ENCODE measurements at places on chromosomes 1 and 21. TPM values are rescaled to one million over a fixed set of nuclear protein-coding genes. Genes with fewer than 3 reads are reported as not detected.

APCS gene
- not detected for total RNA-seq

ZNF593OS gene
- not detected for total RNA-seq

- no peak overlapping the region for H3K4me3 ChIP-seq
- H3K36me3 ChIP-seq: no peaks in the 10 kb centered on the region
- H3K4me1 ChIP-seq: no peaks in the 10 kb centered on the region
- H3K27me3 ChIP-seq: no peaks in the 10 kb centered on the region
- H3K27ac ChIP-seq: no peak overlapping the region
Observed at GRCh38 chr1:234230414-234230862, 142.8 kb upstream of the COA6 start.

- H3K27me3 ChIP-seq: no peaks in the 10 kb centered on the region
- no peaks in the 10 kb centered on the region for H3K4me1 ChIP-seq
- H3K4me3 ChIP-seq: no peak overlapping the region
- no peak overlapping the region for H3K27ac ChIP-seq
- H3K36me3 ChIP-seq: no peaks in the 10 kb centered on the region
Observed at GRCh38 chr1:63663301-63663700, 70.1 kb downstream of the PGM1 start.

DNA sequence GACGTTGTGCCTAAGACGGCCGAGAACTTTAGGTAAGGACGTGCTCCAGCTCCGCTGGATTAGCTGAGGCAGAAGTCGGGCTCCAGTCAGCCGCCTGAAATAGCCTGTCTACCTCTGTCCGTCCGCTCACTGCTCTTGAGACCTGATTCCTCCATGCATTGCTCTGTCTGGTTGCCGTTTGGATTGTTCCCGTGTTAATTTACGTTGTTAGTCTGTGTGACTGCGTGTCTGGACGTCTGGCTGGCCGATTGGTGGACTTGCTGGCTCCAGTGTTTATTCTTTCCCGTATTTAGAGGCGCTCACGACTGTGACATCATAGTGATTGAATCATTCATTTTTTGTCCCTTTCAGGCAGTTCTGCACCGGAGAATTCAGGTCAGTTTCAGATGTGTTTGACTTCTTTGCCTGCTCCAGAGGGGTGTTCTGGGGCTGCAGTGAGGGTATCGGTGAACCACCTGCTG, 684 bp downstream of the PPIH start:
- H3K27me3 ChIP-seq: no peaks in the 10 kb centered on the region
- H3K4me3 ChIP-seq: peak overlapping the region; percentile 99
- peaks cover 7% of the 10 kb centered on the region for H3K4me1 ChIP-seq
- H3K36me3 ChIP-seq: no peaks in the 10 kb centered on the region

DNA sequence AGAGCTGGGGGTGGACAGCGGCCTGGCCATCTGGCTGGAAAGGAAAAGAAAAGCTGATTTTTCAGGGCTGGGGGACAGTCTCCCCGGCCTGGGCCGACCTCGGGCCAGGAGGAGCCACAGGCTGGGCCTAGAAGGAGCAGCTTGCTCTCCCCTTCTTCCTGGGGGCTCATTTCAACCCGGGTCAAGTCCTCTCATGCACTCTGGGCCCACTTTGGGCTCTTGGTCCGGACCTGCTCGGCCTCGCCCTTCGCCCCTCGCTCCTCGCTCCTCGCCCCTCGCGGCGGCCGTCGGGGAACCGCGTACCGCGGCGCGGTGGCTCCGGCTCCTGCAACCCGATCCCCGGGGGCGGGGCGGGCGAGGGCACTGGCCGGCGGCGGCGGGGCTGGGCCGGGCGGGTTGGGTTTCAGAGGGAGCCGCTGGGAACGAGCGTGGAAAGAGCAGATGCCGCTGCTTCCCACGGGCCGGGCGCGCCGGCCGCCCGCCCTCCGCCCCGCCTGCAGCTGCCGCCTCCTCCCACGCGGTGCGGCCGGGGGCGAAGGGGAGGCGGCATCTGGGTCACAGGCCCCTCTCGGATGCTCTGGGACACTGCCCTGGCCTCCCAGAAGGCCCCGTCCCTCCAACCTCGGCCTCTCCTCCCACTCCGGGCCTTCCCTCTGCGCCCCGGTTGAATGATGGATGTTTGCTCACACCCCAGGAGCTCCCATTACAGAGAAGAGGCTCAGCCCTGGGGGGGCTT, 6.6 kb downstream of the HEYL start:
- peak; percentile 87 for DNase-seq
- no peaks in the 10 kb centered on the region for H3K27me3 ChIP-seq
- no peak overlapping the region for H3K4me3 ChIP-seq
- H3K4me1 ChIP-seq: no peaks in the 10 kb centered on the region

GRCh38 chr21:38206646-38207045, 50.1 kb upstream of the KCNJ15 start:
- H3K36me3 ChIP-seq: no peaks in the 10 kb centered on the region
- no peak for DNase-seq
- no peaks in the 10 kb centered on the region for H3K4me1 ChIP-seq

- no peaks in the 10 kb centered on the region for H3K27me3 ChIP-seq
- DNase-seq: no peak
- no peaks in the 10 kb centered on the region for H3K36me3 ChIP-seq
- peaks cover 5% of the 10 kb centered on the region for H3K4me1 ChIP-seq
Observed at GRCh38 chr1:109827466-109827865, 63.7 kb upstream of the EPS8L3 start.

DNA sequence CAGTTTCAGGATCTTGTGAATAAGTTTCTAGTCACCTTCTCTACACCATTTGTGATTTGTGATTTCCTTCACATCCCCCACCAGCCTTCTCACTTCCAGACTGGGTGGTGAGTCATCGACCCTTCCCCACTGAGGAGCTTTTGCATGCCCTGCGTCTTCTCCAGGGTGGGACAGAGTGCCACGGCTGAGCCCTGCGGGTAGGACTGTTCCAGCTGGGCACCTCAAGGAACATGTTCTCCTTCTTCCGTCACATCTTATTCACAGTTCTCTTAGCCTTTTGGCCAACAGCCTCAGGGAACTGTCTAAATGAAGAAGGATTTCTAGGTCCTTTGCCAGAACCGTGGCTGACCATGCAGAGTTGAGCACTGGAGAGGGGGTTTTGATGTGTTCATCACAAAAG, 116.5 kb downstream of the TMEM53 start:
- no peak for DNase-seq
- H3K27ac ChIP-seq: no peak overlapping the region
- H3K27me3 ChIP-seq: peaks cover 8% of the 10 kb centered on the region
- H3K4me1 ChIP-seq: no peaks in the 10 kb centered on the region

- no peaks in the 10 kb centered on the region for H3K4me1 ChIP-seq
- no peak overlapping the region for H3K27ac ChIP-seq
- no peak for DNase-seq
- H3K4me3 ChIP-seq: no peak overlapping the region
- H3K36me3 ChIP-seq: no peaks in the 10 kb centered on the region
Observed at GRCh38 chr1:24874611-24875234, 55.4 kb downstream of the RUNX3 start.

DNA sequence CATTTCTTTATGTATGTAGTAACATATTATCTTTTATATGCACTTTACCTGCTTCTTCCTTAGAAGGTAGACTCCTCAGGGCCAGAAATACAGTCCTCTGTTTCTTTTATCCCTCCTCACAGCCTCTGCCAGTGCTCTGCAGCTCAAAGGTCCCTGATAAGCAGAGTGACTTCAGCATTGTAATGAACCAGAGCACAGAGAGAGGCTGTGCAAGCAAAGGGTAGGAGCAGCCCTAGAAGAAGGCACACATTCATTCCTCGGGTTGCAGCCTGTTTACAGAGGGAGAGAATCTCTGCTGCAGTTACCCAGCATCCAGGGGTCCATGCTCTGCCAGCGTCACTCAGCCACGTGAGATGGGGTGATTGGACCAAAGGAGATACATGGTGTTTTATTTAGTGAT, 101.1 kb downstream of the RHOU start:
- no peak for DNase-seq
- H3K4me1 ChIP-seq: peaks cover 32% of the 10 kb centered on the region
- H3K27ac ChIP-seq: no peak overlapping the region
- no peak overlapping the region for H3K4me3 ChIP-seq
- H3K36me3 ChIP-seq: no peaks in the 10 kb centered on the region

SHISAL2A gene
- total RNA-seq: 2.5 TPM

ACTL8 gene
- not detected for total RNA-seq

GRCh38 chr1:156591181-156591431, 470 bp upstream of the NAXE start:
- H3K27ac ChIP-seq: peak overlapping the region; percentile 64
- no peaks in the 10 kb centered on the region for H3K27me3 ChIP-seq
- DNase-seq: no peak
- H3K4me3 ChIP-seq: peak overlapping the region; percentile 97
- peaks cover 2% of the 10 kb centered on the region for H3K36me3 ChIP-seq

DNA sequence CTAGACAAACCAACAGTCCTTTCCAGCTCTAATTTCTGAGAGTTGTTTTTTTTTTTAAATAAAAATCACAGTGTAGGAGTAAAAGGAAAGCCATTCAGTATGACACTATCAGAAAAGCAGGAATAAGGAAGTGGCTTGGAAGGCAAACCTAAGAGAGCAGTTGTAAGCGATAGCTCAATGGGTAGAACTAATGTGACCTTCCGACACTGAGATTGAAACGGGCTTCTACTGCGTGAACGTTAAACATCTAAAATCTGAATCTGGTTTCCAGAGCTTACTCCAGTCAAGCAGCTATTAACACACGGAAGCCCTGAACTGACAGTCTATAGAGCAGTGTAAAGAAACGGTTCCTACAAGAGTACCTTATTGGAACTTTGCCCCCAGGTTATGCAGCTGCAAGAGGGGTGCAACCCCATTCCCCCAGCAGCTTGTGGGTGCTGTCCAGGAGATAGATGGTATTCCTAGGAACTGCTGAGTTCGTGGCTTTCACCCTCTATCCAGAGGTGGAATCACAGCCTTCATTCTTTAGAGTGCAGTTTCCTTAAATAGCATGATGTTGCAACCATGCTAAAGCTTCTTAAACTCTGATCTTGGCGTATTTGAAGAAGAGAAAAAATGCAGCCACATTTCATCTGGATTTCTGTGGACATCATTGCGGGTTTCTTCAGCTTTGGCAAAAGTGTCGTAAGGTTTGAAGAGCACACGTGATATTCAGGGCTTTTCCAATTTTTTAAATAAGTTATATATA, 3.3 kb upstream of the IRF2BP2 start:
- H3K27me3 ChIP-seq: no peaks in the 10 kb centered on the region
- peak; percentile 53 for DNase-seq
- no peaks in the 10 kb centered on the region for H3K36me3 ChIP-seq
- peak overlapping the region; percentile 39 for H3K4me3 ChIP-seq

USP33 gene
- total RNA-seq: 63.3 TPM

DNA sequence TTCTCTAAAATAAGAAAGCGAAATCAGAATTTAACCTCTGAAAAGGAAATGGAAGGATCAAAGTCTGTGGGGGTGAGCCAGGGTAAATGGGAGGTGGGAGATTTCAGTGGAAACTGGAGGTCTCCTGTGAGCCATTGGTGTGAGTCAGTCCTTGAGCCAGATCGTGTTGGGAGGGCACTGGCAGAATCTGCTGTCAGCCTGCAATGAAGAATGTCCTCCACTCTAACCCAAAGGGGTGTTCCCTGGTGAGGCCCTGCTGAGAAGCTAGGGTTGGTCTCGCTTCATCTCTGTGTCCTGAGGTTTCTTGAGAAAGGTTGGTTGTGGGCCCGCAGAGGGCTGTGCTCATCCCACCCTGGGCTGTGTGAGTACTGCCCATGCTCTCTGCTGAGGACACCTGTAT, 2.4 kb downstream of the QSOX1 start:
- no peaks in the 10 kb centered on the region for H3K36me3 ChIP-seq
- H3K27me3 ChIP-seq: no peaks in the 10 kb centered on the region
- no peak overlapping the region for H3K27ac ChIP-seq
- H3K4me1 ChIP-seq: peaks cover 11% of the 10 kb centered on the region
- no peak for DNase-seq

DNA sequence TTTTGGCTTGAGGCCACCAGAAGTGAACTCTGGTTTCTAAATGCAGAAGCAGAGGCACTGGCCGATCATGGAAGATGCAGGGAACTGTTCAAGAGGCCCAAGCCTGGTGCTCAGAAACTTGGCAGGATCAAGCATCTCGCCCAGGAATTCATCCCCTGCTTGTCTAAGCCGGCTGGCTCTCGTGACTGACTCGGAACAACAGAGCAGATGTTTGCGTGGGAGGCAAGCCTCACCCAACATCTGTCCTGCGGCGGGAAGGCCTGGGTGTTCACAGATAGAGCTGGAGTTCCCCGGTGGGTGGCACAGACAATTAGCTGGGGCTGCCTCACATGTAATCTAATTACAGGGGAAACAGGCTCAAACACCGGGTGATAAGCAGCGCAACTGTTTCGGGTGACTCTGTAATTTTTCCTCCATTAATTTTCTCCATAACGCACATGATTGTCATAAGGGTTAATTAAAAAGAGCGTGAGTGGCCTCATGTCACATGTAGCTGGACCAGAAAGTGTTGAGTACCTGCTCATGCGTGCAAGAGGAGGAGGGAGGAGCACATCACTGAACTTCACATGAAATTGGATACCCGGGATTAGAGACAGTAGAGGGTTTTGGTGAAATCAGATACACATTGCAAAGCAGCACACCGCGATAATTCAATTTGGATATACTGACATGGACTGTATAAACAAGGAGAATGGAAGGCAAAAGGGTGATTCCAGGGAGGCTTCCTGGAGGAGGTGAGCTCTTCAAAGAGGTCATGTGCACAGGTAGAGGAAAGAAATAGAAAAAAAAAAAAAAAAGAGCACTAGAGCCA, 180.0 kb downstream of the ETS2 start:
- H3K36me3 ChIP-seq: no peaks in the 10 kb centered on the region
- H3K27me3 ChIP-seq: no peaks in the 10 kb centered on the region
- no peak overlapping the region for H3K4me3 ChIP-seq
- peak overlapping the region; percentile 52 for H3K27ac ChIP-seq
- H3K4me1 ChIP-seq: peaks cover 17% of the 10 kb centered on the region
- peak; percentile 89 for DNase-seq

SERPINC1 gene
- total RNA-seq: 0.41 TPM

DNA sequence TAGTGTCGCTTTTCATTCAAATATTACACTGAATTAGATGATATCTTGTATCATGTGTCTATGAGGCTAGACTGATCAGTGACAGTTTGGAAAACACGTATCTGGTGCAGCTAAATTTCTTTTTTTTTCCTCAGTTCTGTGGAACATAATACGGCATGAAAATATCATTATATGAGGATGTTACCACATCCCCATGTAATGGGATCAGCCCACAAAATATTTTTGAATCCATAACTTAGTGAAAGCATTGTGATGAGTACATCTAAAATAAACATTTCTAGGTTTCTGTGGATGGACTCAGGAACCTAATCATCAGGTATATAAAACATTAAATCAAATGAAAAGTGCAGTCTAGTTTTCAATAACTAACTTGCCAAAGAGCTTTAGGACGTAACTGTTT, 356.3 kb downstream of the USP25 start:
- no peaks in the 10 kb centered on the region for H3K36me3 ChIP-seq
- H3K4me1 ChIP-seq: no peaks in the 10 kb centered on the region
- H3K27ac ChIP-seq: no peak overlapping the region
- H3K4me3 ChIP-seq: no peak overlapping the region

DNA sequence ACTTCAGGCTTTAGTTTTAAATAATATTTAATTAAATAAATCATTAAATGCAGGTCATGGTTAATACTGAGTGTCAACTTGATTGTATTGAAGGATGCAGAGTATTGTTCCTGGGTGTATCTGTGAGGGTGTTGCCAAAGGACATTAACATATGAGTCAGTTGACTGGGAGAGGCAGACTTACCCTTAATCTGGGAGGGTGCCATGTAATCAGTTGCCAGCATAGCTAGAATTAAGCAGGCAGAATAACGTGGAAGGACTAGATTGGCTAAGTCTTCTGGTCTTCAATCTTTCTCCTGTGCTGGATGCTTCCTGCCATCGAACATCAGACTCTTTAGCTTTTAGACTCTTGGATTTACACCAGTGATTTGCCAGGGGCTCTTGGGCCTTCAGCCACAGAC, 85.3 kb downstream of the MAP3K21 start:
- no peaks in the 10 kb centered on the region for H3K4me1 ChIP-seq
- no peak overlapping the region for H3K27ac ChIP-seq
- no peak for DNase-seq
- H3K27me3 ChIP-seq: no peaks in the 10 kb centered on the region
